NCI-H446 (cell line): ENCODE measurements at places on chromosomes 11 and 22.

- DNase-seq: peak; percentile 74
Observed at GRCh38 chr11:59283825-59284772, 71.4 kb upstream of the MPEG1 start.

- no peak for DNase-seq
Observed at GRCh38 chr11:71235719-71236118, 16.7 kb downstream of the SHANK2 start.

- no peak for DNase-seq
Observed at GRCh38 chr22:40220316-40221054, 42.8 kb downstream of the TNRC6B start.

GRCh38 chr11:129815596-129816461, at the start of gene TMEM45B:
Gene TMEM45B, plus strand, starts transcription at chr11:129815848. Its CDS starts 36,635 bp downstream, at chr11:129852483.
- DNase-seq: no peak

GRCh38 chr22:24181996-24182899, 961 bp downstream of the SUSD2 start:
- peak; percentile 26 for DNase-seq

DNA sequence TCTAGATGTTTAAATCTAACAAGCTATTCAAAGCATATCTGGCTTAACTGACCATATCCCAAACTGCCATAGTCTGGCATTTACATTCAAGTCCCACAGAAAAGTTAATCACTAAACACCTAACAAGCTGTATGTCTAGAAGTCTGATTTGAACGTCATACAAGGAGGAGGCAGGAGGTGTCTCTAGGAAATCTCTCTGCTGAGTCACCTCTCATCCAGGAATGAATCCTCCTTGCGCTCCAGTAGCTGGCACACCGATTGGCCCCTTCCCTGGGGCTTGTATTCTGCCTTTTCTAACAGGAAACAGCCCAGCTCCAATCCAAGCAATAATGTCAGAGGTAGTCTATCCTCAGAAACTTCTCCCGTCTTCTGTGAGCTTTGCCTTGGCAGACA, 31.8 kb downstream of the FEZ1 start:
- DNase-seq: no peak

- DNase-seq: no peak
Observed at GRCh38 chr22:17350292-17350691, 19.0 kb upstream of the CECR2 start.

DNA sequence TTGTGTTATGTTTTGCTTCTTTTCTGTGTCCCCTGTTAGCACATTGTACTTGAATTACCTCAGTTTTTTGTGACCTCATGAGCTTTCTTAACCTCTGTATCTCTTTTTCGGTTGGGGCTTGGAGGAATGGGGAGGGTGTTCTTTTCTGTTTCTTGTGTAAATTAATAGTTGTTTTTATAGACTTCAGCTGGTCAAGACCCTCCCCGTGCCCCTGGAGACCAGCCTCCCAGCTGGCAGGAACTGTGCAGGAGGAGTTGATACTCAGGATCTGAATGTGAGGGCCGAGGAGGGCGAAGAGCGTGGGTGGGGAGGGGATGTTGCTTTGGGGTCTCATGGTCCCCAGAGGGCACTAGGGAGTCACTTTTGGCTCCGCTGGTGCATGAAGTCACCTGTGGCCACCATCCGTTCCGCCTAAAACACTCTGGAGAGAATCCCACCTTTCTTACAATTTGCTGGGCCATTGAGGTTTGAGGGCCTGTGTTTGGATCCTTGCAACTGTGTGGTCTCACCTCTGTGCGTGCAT, 44.3 kb upstream of the NNMT start:
- no peak for DNase-seq
